Stimulated activated CD4-positive, alpha-beta T cell treated with anti-CD3 and anti-CD28 coated beads, Interleukin-4, amount 100 ng/mL, for 1 hour (primary cell): ENCODE measurements at places on chromosomes 5 and 9.
A peak's percentile ranks its signal among the peaks of the same experiment; 100 is the strongest.

DNA sequence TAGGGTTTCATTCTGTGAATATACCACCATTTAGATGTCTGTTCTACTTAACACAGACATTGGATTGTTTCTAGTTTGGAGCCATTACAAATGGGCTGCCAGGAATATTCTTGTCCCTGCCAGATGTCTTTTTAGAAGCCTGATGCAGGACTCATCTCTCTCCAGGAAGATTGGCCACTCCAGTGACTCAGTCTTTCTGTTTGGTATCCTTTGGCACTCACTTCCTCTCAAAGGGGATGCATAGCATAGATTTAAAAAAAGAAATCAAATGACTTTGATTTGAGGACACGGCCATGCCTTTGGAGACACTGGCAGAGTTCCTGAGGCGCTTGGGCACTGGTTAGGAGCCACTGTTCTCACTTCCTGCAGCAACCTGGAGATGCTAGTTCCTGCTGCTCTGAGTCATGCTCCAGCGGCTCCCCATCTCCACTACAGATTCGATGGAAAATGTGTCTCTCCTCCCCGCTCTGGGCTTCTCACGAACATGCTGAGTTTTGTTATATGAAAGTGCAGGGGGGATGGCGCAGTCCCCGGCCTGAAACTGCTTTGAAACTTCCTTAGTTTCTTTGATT lies 3.5 kb upstream of the ZNF366 start:
- DNase-seq, result no peak

GRCh38 chr9:78831726-78832125 lies 534.8 kb downstream of the PSAT1 start:
- no peak for DNase-seq

GRCh38 chr5:10301266-10301665 lies 6.4 kb downstream of the CMBL start:
- no peak for DNase-seq

GRCh38 chr9:132602207-132602606 lies 19.8 kb downstream of the BARHL1 start:
- DNase-seq, result no peak

DNA sequence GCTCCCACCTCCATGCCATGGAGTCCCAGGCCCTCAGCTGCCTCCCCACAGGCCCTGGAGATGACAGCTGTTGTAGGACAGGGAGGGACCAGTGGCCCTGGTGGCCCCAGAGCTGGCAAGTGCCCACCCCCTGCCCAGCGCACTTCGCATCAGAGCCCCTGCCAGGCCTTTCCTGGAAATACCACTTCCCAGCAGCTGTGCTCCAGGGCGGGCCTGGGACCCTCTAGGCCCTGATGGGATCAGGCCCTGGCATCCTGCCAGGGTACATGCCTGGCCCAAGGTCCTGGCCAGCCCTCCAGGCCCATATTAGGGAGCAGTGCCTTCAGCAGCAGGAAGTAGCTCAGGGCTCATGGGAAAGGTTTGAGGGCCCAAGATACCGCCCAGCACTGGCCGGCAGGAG lies 2.5 kb downstream of the KCNT1 start:
- DNase-seq, result no peak

DNA sequence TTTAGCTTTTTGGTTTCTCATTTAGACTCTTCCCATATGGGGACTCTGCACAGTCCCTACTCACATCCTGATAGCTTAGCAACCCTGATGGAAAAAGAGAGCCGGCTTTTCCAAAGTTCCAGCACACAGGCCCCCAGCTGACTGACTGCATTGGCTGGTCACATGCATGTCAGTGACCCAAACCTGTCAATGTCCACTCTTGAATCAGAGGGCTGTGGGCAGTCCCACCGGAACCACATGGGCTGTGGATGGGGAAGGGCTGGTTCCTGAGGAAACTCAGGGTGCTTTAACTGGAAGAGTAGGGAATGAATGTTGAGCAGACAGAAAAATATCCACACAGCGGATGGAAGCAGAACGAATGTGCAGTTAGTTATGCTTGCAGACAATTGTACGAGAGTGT lies 136.6 kb downstream of the NSG2 start:
- no peak for DNase-seq

GRCh38 chr5:87775228-87775627 lies 362.5 kb upstream of the CCNH start:
- no peak for DNase-seq

GRCh38 chr9:87294126-87294525 lies 203.5 kb upstream of the DAPK1 start:
- DNase-seq, result no peak

- no peak for DNase-seq
Measured at GRCh38 chr5:111742177-111742994, 14.6 kb downstream of the NREP start.

GRCh38 chr5:22998362-22998761 lies 145.2 kb upstream of the CDH12 start:
- no peak for DNase-seq

GRCh38 chr5:68720884-68721610 lies 372.8 kb upstream of the SLC30A5 start:
- no peak for DNase-seq

DNA sequence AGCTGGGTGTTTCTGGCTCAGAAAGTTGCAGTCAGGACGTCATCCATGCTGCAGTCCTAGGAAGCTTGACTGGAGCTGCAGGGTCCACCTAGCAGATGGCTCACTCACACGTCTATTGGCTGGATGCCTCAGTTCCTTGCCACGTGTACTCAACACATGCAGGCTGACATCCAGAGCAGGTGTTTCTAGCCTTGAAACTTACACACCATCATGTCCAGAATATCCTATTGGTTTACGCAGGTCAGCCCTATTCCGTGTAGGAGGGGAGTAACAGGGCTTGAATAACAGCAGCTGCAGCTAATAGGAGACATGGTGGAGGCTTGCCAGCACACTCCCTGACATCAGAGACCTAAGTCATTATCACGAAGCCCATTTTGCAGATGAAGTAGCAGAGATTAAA lies 473.5 kb downstream of the ACTL7B start:
- no peak for DNase-seq

- no peak for DNase-seq
Measured at GRCh38 chr9:85137696-85138095, 468.2 kb downstream of the NTRK2 start.

- DNase-seq, result no peak
Measured at GRCh38 chr9:125904155-125904851, 157.1 kb downstream of the PBX3 start.

- no peak for DNase-seq
Measured at GRCh38 chr9:117258184-117258866, 156.5 kb downstream of the ASTN2 start.

- DNase-seq, result no peak
Measured at GRCh38 chr9:92747459-92748232, 17.0 kb downstream of the BICD2 start.

- no peak for DNase-seq
Measured at GRCh38 chr9:99745085-99745484, 76.6 kb upstream of the NR4A3 start.

DNA sequence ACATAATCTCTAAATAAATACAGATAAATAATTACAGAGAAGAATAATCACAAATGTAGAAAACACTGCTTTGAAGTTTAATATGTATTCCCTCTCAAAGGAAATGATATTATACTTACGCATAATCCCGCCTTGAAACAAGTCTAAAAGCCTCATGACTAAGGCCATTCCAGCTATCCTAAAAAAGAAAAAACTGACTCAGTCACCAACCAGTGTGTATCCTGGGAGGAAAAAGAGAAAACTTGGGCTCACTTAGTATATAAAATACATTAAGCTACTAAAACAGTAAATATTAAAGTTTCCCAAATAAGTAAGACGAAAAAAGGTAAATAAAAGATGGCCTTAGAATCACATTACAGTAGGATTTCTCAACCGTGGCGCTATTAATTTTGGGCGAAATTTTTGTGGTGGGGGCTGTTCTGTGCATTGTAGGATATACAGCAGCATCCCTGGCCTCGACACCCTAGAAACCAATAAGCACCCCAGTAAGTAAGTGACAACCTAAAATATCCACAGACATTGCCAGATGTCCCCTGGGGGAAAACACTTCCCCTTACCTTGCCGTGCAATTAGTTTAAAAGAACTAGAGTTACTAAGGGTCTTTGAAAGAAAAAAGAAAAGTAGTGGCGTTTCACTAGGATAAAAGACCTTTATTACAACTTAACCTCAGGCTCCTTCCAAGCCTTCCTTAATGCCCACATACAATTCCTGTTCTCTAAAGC lies 1.1 kb downstream of the HSPA9 start:
- no peak for DNase-seq

- no peak for DNase-seq
Measured at GRCh38 chr5:44868541-44868940, 59.8 kb downstream of the MRPS30 start.

DNA sequence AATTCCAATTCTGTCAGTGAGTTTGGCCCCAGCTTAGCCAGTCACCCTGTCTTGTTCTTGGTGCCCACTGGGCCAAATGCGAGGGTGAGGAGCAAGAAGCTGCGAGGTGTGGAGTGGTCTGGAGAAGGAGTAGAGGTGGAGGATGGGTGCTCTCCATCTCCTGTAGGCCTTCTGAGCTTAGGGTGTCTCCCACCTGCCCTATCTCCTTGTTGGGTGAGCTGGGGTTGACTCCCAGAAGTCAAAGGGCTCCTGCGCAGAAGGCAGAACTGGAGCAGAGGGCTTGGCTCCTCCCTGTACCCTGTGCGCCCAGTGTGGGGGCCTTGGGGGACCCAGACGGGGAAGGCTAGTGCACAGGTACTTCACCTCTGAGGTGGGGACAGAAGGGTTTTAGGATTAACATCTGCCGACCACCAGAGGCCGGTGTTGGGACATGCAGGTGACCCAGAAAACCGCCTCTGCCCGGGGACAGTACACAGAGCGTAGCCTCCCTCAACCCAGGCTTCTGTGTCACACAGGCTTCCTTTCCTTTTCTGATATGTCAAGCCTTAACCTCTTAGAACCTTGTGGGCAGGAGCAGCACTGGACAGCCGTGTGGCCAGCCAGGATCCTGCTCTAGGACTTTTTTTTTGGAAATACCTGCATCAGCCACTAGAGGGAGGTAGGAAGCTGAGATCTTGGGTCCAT lies 16.9 kb downstream of the IL5 start:
- peak; percentile 29 for DNase-seq

- DNase-seq, result no peak
Measured at GRCh38 chr9:114524247-114524681, 19.0 kb upstream of the WHRN start.

DNA sequence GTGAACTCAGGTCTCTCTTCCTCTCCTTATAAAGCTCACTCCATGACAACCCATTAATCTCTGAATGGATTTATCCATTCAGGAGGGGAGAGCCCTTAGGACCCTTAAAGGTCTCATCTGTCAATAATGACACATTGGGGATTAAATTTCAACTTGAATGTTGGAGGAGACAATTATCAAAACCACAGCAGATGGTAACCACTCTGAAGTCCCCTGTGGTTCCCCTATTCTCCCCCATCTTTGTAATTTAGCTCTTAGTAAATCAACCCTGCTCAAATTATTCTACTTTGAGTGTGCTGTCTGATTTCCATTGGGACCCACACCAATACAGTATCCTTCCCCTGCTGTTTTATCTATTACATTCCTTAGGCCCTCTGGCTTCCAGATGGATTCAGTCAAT lies 72.0 kb upstream of the RAI14 start:
- no peak for DNase-seq

DNA sequence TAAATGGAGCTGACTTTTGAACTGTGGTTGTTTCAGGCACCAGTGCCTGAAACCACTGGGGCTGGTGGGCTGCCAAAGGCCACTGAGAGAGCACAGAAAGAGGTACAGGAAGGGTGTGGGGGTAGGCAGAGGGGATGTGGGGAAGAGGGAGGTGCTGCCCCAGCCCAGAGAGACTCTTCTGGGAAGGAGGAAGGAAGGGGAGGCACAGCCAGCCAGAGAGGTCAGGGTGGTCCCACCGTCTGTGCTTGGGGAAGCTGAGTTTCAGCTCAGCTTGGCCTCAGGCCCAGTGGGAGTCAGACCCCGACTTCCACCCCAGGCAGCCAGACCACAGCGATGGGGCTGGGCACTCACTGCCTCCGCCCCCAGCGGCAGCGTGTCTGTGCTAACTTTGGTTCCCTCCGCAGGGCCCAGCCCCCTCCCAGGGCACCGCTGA lies 8.6 kb upstream of the PHYKPL start:
- no peak for DNase-seq

DNA sequence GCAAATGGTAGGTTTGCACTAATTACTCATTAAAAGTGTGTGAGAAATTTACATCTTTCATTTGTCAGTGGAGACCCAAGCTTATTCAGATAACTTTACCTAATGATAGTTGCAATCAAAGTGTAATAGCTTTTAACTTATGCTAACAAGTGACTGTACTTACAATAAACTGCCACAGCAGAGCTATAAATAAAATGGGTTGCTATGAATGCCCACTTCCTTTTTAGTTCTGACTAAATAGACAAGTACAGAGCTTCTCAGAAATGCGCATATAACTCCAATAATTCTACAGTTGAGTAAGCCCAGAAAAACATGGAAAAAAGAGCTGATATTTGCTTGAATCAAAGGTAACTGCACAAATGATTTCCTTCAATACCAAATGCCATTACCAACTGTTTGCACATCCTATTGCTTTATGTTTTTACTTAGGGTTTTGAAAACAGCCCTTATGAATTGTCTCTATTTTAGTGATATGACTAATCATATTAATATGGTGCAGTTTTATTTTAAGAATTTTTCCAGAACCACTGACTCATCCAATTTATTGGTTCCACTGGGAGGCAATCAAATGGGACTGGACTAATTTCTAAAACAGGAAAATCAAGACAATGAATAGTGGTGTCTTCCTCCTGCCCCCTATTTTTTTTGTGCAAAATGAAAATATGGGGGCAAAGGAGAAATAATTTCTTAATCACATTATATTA lies 84.1 kb downstream of the PPP2R2B start:
- no peak for DNase-seq

DNA sequence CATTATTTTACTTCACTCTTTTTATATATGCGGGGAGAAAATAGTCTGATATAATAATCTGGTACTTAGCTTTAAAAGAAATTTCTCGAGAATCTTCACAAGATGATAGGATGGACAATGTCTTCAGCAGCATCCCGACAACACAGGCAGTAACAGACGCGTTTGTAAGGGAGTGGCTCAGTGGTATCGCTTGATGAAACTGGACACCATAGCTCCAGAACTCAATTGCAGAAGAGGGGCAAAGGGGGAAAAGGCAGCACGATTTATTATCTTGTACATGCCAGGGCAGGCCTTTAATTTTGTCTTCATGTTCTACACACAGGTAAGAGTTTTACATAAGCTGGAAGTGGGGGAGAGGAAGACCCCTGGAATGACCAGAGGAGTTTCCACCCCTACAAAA lies 15.7 kb downstream of the IL4 start:
- DNase-seq, result no peak

DNA sequence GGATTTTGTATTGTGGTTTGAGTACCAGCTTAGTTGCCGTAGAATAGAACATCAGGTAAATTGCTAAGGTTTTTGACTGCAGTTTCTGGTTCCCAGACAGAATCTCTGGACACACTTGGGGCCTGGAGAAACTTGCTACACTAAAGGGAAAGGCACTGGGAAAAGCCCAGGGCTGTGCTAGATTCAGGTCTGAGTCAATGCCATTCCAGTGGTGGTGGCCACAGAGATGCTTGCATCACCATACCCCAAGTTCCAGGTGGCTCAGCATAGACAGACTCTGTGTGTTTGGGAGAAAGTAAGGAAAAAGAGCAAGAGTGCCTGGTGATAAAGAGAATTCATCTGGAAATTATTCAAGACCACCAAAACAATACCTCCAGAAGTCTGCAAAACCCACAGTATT lies 120.6 kb downstream of the HMHB1 start:
- no peak for DNase-seq

GRCh38 chr5:44660251-44660650 lies 148.5 kb upstream of the MRPS30 start:
- DNase-seq, result no peak
